ENCODE measurements at places on chromosomes 5 and 9.

DNA sequence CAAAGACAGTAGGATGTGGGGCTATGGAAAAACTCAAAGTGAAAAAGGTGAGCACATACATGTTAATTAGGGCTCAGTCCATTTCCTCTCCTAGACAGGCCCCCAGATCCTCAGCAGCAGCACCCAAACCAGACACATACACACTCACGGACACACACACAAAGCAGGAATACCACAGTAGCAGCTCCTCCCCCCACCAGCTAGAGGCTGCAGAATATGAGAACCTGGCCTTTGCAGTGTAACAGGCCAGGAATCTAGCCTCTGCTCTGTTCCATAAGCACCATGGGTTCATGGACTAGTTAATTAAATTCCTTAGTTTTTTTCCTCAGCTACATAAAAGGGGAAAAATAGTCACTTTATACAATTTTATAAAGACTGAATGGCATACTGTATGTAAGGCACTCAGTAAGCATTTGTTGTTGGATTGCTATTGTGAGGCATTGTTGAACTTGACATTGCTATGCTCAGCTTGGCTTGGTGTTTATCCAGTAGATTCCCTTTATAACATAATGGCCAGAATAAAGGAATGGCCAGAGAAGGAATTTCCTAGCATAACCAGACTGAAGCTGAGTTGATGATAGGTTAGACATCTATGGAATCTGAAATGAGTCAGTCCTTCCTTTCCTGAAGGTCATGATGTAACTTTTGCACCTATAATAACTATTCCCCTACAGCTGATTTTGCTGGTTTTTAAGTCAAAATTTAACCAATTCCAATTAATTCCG lies 186.8 kb downstream of the SEMA5A start:
- no peak for DNase-seq

GRCh38 chr5:8341406-8341805 lies 472.5 kb downstream of the MTRR start:
- no peak for DNase-seq

DNA sequence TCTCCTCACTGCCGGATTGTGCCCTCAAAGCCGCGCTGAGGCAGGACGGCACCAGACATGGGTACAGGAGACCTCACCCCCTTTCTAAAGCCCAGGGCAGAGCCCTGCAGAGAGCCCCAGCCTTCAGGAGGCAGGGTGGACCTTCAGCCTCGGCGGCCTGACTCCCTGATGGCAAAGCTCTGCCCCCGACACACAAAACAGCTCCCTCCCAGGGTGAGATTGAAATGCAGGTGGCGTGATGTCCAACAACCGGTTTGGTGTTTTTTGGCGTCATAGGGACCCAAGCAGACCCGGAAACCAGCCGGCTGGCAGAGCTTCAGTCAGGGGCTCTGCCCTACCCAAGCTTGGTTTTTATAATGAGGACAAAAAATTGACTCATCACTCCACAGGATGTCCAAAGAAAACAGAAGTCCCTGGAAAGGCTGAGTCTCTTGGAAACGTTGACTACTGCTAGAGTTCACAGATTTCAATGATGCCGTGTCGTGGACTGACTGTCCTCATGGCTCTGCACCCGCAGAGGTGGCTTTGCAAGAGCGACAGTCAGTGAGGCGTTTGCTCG lies 275.2 kb upstream of the IRX1 start:
- DNase-seq, result no peak

DNA sequence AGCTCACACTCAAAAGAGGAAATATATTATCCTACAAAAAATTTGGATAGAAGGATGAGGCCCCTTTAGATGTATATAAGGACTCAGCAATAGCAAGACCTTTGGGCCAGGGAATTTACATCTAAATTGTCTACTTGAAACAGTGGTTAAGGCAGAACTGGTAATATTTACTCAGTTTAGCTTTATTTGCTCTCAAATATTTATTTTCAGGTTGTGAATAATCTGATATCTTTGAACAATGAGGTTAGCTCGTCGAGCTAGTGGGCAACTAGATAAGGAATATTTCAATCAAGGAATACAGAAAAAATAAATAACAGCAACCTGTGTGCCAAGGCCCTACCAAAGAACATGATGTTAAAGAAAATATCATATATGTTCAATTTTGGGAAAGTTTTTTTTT lies 966.3 kb downstream of the DTWD2 start:
- DNase-seq, result no peak

DNA sequence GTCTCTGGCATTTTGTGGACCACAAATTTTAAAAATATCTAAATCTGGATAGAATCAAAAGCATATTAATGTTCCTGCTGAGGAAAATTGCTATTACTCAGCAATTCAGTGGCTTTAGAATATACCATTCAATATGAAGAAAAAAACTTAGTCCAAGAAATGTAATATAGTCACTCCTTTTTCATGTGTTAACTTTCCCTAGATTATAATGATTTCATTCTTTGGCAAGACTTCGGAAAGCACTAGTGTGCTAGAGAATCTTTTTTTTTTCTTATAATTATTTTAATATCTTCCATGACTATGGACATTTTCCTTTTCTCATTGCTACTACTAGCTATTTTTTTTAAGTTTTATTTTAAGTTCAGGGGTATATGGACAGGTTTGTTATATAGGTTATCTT lies 102.4 kb upstream of the FAM174A start:
- no peak for DNase-seq

DNA sequence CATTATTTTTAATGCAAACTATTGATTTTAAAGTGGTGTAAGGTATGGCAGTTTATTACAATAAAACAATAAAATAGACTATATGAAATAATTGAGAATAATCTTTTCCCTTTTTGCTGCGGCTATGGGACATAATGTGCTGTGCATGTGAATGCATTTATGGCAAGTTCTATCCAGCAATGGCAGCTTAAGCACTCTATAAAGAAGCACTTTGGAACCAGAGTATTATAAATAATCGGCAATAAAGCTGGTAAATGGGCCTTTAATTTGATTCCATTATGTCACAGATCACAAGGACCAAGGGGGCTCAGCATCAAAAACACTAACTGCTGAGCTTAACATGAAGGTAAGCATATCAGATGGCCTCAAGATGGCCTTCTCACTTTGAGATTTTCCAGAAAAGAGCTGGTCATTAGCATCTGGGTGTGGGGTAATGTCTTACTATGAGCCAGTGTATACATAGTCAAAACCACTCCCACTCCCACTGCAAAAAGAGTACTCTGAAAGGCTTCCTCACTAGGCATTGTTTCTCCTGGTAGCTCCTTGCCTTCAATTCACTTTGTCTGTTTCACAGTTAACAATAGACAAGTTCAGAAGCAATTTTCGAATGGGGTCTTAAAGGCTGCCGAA lies 97.1 kb upstream of the ASTN2 start:
- no peak for DNase-seq
